Stimulated activated CD4-positive, alpha-beta T cell treated with anti-CD3 and anti-CD28 coated beads, TNF-alpha, amount 100 ng/mL, for 4 hours (primary cell): ENCODE measurements at places on chromosomes 11 and 22.

GRCh38 chr11:2885017-2885677 lies 428 bp downstream of the CDKN1C start:
- DNase-seq = no peak

- no peak for DNase-seq
Measured at GRCh38 chr11:86106916-86107315, 38.0 kb upstream of the PICALM start.

- no peak for DNase-seq
Measured at GRCh38 chr11:125262194-125262829, 97.8 kb downstream of the PKNOX2 start.

GRCh38 chr11:1207401-1208143 lies 15.3 kb upstream of the MUC5B start:
- DNase-seq = no peak

DNA sequence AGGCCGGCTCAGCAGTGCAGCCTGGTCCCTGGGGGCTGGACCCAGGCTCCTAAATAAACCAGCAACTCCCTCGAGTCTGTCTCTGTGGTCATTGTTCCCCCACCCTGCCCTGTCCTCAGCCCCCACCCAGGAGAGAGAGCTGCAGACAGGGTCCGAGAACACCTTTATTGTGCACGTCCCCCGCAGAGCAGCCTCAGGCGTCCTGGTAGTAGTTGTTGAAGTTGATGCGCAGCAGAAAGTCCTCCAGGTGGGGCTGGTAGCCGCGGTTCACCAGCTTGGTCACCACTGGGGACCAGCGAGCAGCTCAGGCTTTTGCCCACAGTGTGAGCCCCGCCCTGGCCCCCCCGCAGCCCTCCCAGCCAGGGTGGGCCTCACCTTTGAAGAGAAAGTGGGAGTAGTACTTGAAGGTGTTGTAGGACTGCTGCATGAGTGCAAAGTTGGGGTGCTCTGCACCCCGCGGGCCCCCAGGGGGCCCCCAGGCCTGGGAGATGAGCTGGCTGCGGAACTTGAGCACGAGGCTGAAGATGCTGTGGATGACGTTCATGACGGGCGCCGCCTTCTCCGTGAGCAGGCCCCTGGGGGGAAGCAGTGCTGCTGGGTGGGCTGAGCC lies 16.8 kb downstream of the SELENOO start:
- DNase-seq = no peak
